ENCODE measurements at places on chromosomes 11 and 22. TPM values are rescaled to one million over a fixed set of nuclear protein-coding genes. Genes with fewer than 3 reads are reported as not detected.

Gene ARHGAP8
- 50.5 TPM for total RNA-seq

Gene TNKS1BP1
- 127 TPM for total RNA-seq

Gene FAT3
- 30.9 TPM for total RNA-seq

- H3K4me1 ChIP-seq = peaks cover 32% of the 10 kb centered on the region
- peaks cover 25% of the 10 kb centered on the region for H3K27me3 ChIP-seq
- H3K27ac ChIP-seq = no peak overlapping the region
- no peak for DNase-seq
- H3K36me3 ChIP-seq = no peaks in the 10 kb centered on the region
Measured at GRCh38 chr22:31288496-31289240, 3.6 kb downstream of the PIK3IP1 start.

DNA sequence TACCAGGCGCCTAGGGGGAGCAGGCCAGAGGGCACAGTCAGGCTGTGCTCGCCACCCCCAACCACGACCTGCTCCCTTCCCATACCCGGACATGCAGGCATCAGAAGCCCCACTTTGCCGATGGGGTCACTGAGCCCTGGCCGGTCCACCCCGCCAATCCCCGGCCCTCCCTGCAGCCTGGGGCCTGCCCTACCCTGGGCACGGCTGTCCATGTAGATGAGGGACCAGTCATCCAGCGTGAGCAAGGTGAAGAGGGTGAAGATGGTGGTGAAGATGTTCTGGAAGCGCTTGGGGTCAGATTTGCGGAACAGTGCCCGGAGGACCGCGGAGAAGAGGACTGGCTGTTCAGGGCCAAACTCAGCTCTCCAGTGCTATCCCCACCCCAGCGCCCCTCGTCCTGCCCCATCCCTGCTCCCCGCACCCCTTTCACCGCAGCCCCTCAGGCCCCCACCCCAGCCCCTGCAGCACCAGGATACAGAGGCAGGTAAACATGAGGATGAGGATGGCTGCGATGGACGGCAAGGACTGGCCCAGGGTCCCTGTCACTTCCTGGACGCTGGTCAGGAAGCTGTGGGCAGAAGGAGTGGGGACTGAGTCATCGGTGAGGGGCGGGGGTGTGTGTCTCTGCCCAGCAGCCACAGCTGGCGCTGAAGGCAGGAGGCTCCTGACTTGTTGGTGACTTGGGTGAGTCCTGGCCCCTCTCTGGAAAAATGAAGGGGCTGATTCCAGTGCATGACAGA, 5.5 kb downstream of the CATSPER1 start:
- no peak overlapping the region for H3K4me3 ChIP-seq
- H3K36me3 ChIP-seq = no peaks in the 10 kb centered on the region
- H3K27me3 ChIP-seq = peaks cover 29% of the 10 kb centered on the region
- H3K4me1 ChIP-seq = no peaks in the 10 kb centered on the region
- no peak for DNase-seq
- no peak overlapping the region for H3K27ac ChIP-seq

- peaks cover 2% of the 10 kb centered on the region for H3K27me3 ChIP-seq
- H3K4me1 ChIP-seq = no peaks in the 10 kb centered on the region
- DNase-seq = no peak
- no peaks in the 10 kb centered on the region for H3K36me3 ChIP-seq
Measured at GRCh38 chr11:69588270-69588669, 52.7 kb upstream of the CCND1 start.

- no peaks in the 10 kb centered on the region for H3K27me3 ChIP-seq
- no peak overlapping the region for H3K27ac ChIP-seq
- no peaks in the 10 kb centered on the region for H3K36me3 ChIP-seq
Measured at GRCh38 chr11:106031936-106032335, 9.9 kb upstream of the MSANTD4 start.

DNA sequence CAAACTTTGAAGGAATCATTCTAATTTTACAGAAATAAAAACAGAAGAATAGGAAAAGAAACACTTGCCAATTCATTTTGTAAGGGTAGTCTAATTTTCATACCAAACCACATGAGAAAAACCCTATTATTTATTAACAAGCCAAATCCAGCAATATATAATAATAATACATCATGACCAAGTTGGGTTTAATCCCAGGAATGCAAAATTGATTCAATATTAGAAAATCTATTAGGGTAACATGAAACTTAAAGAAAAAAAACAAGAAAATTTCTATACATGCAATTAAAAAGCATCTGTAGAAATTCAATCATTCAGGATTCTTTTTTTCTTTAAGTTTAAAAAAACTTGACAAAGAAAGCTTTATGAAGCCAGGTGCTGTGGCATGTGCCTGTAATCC, 16.8 kb downstream of the MAPK1 start:
- H3K27me3 ChIP-seq = peaks cover 2% of the 10 kb centered on the region
- no peak overlapping the region for H3K4me3 ChIP-seq
- peaks cover 13% of the 10 kb centered on the region for H3K4me1 ChIP-seq
- no peak overlapping the region for H3K27ac ChIP-seq
- peaks cover 32% of the 10 kb centered on the region for H3K36me3 ChIP-seq

DNA sequence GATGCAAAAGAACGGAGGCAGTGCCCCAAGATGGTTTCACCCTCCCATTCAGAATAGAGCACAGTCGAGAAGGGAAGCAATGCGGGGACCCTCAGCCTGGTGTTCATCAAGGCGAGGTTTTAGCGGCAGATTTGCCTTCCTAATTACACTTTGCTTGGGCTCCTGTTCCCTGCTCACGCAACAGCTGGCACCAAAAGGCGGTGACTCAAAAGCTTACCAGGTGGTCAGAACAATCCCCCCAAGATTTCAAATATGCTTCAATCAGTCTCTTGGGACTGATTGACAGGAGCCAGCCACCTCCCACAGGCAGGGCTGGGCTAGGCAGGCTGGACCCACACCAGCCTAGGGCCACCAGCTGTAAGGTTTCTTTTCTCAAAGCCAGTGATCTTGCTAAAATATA, 14.2 kb downstream of the IGSF9B start:
- no peaks in the 10 kb centered on the region for H3K27me3 ChIP-seq
- peaks cover 13% of the 10 kb centered on the region for H3K4me1 ChIP-seq
- DNase-seq = no peak
- H3K27ac ChIP-seq = 0 out of 2 replicates have a peak overlapping the region, but pooled peaks have one; percentile 40

DNA sequence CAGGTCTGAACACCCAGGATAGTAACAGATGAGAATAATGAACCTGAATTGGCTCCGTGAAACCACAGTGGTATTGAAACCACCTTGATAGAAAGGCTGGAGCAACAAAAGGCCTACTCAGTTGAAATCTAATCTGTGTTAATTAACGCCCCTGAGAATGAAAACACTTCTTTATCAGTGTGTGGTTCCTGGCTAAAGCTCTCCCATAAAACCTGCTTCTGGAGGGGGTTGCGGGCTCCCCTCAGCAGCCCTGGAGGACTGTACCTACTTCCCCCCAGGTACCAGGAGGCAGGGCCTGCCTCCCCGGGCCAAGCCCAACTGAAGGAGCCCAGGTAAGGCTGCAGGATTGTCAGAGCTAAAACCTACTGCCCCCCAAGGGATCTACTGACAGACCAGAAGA, 54.6 kb downstream of the PLEKHA7 start:
- H3K4me1 ChIP-seq = peaks cover 35% of the 10 kb centered on the region
- DNase-seq = no peak
- peak overlapping the region; percentile 48 for H3K27ac ChIP-seq
- H3K4me3 ChIP-seq = no peak overlapping the region
- H3K36me3 ChIP-seq = no peaks in the 10 kb centered on the region

All from WTC11 (cell line).